ENCODE measurements at places on chromosomes 3 and 15.

GRCh38 chr3:16460886-16461285 is 52.6 kb downstream of the RFTN1 start:
- DNase-seq = peak; percentile 80

- DNase-seq = no peak
Measured at GRCh38 chr3:9730657-9731205, 804 bp upstream of the BRPF1 start.

DNA sequence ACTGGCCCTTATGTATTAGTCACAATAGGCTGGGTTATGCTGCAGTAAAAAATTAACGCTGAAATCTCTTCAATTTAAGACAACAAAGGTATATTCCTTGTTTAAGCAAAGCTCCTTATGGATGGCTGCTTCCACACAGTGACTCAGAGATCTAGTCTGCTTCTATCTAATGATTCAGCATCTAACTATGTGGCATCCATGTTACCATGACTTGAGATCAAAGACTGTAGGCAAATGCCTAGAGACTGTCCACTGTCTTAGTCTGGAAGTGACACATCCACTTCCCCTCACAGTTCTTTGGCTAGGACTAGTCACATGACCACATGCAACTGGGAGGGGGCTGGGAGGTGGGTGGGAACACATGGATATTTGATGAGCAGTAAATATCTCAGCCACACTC is 61.3 kb upstream of the PSMD6 start:
- no peak for DNase-seq

DNA sequence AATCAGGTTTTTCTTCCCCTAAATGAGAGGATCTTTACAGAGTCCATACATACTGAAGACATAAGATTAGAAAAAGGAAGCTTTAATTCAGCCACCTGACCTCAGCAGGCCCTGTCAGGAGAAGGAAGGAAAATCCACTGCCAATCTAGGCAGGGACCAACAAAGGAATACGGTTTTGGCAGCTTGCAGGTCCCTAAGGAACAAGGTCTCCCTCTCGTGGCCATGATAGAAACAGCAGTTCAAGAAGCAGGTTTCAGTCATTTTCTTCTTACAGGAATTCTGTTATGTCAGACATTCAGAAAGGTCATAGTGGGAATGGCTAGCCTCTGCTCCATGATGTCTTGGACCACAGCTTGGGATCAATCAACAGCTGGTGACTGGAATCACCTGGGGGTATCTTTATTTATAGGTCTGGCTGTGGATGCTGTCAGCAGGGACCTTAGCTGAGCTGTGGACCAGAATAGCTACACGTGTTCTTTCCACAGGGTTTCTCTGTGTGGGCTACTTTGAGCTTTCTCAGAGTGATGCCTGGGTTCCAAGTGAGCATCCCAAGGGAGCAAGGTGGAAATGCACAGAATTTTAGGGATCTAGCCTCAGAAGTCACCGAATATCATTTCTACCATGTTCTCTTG is 9.4 kb upstream of the CMSS1 start:
- peak; percentile 55 for DNase-seq

GRCh38 chr3:19256313-19256712 is 108.0 kb downstream of the KCNH8 start:
- peak; percentile 23 for DNase-seq

DNA sequence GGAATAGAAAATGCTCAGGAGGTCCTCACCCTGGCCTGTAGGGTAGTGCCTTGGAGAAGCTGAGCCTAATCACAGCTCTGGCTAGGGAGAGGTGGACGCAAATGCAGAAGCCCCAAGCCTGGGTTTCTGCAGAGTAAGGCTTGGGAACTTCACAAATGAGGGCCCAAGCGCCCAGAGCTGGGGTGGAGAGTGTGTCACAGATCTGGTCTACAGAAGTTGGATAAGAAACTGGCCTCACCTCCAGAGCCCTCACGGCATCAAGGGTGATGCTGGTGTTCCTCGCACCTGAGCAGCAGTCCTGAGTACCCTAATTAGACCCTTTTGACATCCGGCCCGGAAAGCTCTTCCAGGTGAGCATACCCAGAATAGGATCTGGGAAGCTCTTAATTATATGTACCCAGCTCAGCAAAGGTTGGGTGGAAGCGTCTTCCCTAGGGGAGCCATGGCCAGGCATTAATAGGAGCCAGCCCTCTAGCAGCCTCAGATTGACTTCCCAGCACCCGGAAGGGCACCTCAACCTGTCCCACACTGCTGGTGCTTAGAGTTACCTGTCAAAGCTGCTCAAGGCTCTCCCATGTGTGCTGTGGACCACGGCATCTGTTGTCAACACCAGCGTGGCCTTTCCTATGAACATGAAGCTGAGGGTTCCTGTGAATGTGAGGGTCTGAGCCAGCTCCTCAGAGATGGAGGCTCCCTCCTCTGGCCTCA is 31.8 kb downstream of the RBM5 start:
- no peak for DNase-seq

- DNase-seq = no peak
Measured at GRCh38 chr3:30650348-30650995, 44.1 kb downstream of the TGFBR2 start.

- DNase-seq = no peak
Measured at GRCh38 chr3:50166620-50167019, 11.5 kb downstream of the SEMA3F start.

All from NCI-H146 (cell line).